ENCODE measurements at places on chromosomes 11 and 22. TPM values are rescaled to one million over a fixed set of nuclear protein-coding genes. Genes with fewer than 3 reads are reported as not detected.

Gene DDTL
- 3.5 TPM for total RNA-seq

DNA sequence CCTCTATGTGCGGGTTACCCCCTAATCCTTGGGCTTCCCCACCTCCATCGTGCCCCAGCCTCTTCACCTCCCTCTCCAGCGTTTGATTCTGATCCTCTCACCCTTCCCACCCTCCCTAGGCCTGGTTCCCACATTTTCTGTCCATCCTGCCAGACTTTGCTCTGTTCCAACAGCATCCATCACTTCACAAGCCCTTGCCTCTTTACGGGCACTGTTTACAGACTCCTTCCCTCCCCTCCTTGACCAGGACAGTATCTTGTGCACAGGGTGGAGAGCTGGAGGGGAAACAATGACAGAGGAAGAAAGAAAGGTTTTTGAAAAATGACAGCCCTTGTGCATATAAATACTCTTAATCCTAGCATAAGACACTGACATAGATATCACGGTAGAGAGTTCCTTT lies 30.4 kb downstream of the FEZ1 start:
- no peak for DNase-seq

Gene C11orf52
- total RNA-seq, result 2.6 TPM

GRCh38 chr11:64072403-64072802 lies 36.7 kb downstream of the FLRT1 start:
- DNase-seq, result no peak

GRCh38 chr22:34973926-34974325 lies 92.0 kb upstream of the ISX start:
- DNase-seq, result no peak

Gene SLC5A12
- total RNA-seq, result 0.11 TPM

DNA sequence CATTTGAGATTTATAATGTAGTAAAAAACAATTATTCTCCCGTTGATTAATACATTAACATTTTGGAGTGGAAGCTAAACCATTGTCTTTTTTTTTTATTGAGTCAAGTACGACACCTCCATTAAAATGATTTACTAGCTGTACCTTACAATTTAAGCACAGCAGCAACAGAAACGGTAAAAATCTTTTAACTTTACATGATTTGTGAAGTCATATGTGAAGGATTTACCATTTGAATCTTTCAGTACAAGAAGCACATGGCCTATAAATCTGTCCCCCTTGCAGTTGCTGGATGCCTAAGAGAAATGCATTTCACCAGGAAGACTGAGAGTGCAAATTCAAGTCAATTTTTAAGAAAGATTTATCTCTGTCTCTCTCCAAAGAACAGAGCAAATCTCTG lies 324.6 kb downstream of the CADM1 start:
- DNase-seq, result no peak

Gene ACTN3
- 0.11 TPM for total RNA-seq

Gene PKP3
- total RNA-seq, result 0.83 TPM

- no peak for DNase-seq
Measured at GRCh38 chr11:70621241-70621640, 222.9 kb downstream of the CTTN start.

Gene NAV2
- total RNA-seq, result 50.8 TPM

Gene KCTD14
- total RNA-seq, result 0.13 TPM

GRCh38 chr22:49289822-49290679 lies 537.6 kb downstream of the BRD1 start:
- DNase-seq, result peak; percentile 43

Measured in cardiac septum (tissue), 1 donor.